Retinal pigment epithelial cell (primary cell): ENCODE measurements at places on chromosomes 5 and 9.

DNA sequence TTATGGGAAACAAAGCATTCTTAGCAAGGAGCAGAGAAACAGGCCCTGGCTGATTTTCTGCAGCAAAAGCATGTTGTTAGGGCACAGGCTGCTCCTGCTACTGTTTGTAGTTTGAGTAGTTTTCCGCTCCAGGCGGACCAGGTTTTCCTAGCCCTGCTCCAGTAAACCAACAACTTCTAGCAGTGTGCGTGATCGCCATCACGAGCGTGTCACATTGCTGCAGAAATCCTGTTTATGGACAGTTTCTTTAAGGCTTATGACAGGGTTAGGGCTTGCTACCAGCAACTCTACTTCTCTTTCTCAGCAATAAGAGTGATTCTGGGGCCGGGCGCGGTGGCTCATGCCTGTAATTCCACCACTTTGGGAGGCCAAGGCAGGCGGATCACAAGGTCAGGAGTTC, 803.9 kb upstream of the CDH10 start:
- peak; percentile 17 for DNase-seq

DNA sequence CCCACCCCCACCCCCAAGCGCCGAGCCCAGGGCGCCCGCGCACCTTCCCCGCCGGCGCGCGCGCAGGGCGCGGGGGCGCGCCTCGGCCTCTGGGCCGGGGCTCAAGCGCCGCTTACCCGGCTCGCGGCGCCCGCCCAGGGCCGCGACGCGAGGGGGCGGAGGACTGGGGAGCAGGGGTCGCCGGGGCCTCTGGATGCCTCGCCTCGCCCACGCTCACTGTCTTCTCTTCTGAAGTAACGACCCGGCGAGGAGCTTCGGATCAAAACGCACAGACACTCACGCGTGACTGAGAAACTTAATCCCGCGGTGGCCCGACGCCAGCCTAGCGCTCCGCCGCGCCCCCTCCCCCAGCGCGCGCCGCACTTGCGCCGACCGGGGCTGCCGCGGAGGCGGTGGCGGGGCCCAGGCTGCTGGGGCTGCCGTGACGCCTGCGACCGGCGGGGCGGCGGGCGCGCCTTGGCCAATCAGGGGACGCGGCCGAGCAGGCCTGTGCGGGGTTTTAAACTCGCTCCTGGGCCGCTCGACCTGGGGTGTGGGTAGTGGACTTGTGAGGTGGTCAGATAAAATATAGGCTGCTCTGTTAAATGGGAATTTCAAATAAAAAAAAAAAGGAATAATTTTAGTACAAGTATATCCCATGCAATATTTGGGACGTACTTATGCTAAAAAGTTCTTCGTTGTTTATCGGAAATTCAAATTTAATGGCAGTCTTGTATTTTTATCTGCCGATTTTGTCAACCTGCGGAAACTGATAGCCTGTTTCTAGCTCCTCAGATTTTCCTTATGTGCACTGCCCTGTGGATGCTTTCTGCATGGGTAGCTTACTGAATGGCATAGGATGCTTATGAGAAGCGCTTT, at the start of gene MPDZ:
Gene MPDZ, minus strand, starts transcription at position 409 of the 858 bp plus-strand sequence. CDS start 29,377 bp downstream, outside the sequence.
- DNase-seq: no peak

DNA sequence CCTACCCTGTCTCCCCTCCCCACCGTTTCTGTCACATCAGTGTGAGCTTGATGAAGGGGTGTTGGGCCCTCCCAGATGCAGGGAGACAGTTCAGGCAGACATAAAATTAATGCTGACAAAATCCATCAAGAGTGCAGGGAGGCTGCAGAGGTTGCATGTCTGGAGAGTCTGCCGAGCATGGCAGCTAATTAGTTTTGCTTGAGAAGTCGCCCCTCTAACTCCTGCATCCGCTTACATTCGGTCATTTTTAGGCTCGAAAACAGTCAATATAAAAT, 44.9 kb downstream of the GALNT12 start:
- no peak for DNase-seq

DNA sequence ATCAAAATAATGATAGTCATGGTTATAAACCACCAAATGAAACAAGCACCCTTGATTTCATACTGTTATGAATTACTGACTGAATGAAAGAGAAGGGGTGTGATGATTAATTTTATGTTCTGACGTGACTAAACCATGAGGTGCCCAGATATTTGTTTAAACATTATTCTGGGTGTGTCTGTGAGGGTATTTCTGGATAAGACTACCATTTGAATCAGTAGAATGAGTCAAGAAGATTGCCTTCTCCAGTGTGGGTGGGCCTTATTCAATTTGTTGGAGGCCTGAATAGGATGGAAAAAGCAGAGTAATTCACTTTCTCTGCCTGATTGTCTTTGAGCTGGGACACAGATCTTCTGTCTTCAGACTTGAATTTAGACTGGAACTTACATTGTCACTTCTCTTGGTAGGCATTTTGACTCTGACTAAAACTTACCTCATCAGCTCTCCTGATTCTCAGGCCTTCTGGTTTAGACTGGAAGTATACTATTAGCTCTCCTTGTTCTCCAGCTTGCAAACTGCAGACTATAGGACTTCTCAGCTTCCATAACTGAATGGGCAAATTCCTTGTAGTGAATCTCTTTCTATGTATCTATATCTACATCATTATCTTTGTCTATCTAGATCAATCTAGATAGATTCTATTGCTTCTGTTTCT, 321.9 kb upstream of the TARS1 start:
- DNase-seq: no peak

DNA sequence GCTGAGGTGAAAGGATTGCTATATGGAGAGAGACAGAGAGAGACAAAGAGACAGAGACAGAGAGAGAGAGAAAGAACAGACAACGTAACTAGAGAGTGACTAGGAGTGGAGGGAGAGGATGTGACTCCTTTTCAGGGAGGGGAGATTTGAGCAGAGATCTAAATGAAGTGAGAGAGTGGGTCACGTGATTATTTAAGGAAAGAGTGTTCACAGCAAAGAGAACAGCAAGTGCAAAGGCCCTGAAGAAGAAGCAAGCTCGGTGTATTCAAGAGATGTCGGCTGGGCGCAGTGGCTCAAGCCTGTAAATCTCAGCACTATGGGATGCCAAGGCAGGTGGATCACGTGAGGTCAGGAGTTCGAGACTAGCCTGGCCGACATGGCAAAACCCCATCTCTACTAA, 40.9 kb upstream of the CTNNA1 start:
- no peak for DNase-seq

DNA sequence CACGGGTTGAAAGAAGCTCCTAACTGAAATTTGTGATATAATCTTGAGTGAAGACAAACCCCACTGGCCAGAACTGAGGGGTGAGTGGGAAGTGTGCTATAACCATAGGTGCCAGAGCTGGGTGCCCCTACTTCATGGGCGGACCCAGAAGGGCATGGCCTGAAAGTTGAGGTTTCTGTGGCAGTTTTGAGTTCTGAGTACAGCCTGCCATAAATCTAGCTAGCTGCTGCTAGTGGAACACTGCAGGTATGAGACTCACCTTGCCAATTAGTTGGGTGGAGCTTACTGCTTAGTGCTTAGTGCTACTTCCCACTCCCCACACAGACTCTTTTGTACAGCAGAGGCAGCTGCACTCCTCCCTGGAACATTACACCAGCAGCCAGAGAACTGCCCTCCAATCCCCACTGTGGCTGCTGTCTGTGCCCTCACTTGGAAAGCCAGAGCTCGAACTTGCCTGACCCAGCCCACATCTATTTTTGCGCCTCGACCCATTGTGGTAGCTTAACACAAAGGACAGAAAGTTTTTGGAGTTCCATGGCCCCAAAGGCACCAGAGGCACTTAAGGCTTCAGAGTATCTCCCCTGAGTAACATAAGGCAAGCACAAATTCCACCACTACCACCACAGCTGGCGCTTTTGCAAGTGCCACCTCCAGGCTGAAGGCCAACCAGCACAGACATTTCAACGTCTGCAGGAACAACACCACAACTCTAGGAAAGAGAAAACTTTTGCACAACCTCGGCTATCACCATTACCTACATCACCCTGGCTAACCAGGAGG, 27.1 kb upstream of the PTGER4 start:
- no peak for DNase-seq

DNA sequence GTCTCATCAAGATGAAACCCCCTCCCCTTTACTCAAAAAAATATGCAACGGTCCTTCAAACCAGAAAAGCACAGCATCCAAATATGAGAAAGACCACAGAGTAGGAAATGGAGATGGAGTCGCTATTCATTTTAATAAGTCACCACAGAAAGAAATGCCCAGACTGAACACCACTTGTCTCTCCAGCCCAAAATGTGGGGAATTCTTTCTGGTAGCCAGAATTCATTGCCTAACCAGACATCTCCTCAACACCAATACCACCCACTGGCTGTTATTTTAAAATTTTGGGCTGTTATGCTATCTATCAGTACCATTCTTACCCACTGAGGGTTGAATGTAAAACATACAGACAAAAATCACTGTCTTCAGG, 100.1 kb downstream of the SUSD1 start:
- DNase-seq: no peak

GRCh38 chr5:143019157-143019556, 249.0 kb downstream of the ARHGAP26 start:
- no peak for DNase-seq

GRCh38 chr5:32231241-32231640, 57.1 kb upstream of the GOLPH3 start:
- DNase-seq: no peak

GRCh38 chr9:15584379-15584778, 31.5 kb downstream of the CCDC171 start:
- no peak for DNase-seq

GRCh38 chr5:130278136-130278535, 373.9 kb downstream of the CHSY3 start:
- DNase-seq: no peak

DNA sequence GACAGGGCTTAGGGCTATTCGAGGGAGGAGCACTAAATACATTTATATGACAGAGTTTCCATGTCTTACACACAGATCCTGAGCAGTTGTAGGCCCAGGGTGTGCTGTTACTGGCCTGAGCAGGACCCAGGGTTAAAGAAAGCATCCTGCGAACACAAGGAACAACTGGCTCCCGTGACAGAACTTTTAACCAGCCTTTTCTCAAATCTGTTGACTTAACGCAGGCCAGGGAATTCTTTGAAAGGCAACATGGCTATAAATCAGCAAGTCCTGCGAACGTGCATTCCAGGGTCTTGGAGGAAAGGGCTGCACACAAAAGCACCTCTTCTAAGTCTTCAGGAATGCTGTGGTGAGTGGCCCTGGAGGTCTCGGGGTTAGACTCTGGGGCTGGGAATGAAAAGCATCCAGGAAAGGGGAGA, 45.2 kb upstream of the ANKRD55 start:
- DNase-seq: peak; percentile 81

DNA sequence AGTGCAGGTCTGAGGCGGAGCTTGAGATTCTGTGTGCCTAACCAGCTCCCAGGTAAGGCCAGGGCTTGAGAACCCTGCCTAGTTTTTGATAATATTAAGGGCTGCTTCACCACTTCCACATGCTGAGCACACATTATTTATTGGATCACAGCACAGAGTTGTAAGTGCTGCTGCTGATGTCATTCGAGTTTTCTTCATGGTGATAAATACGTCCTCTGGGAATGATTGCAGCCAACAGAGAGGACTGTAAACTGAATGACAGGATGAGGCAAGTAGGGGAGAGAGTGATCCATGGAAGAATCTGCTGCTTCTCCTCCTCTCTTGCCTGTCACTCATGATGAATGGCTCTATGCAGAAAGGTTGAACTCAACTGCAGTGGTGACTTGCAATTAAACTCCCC, 77.9 kb upstream of the VPS13A start:
- no peak for DNase-seq

DNA sequence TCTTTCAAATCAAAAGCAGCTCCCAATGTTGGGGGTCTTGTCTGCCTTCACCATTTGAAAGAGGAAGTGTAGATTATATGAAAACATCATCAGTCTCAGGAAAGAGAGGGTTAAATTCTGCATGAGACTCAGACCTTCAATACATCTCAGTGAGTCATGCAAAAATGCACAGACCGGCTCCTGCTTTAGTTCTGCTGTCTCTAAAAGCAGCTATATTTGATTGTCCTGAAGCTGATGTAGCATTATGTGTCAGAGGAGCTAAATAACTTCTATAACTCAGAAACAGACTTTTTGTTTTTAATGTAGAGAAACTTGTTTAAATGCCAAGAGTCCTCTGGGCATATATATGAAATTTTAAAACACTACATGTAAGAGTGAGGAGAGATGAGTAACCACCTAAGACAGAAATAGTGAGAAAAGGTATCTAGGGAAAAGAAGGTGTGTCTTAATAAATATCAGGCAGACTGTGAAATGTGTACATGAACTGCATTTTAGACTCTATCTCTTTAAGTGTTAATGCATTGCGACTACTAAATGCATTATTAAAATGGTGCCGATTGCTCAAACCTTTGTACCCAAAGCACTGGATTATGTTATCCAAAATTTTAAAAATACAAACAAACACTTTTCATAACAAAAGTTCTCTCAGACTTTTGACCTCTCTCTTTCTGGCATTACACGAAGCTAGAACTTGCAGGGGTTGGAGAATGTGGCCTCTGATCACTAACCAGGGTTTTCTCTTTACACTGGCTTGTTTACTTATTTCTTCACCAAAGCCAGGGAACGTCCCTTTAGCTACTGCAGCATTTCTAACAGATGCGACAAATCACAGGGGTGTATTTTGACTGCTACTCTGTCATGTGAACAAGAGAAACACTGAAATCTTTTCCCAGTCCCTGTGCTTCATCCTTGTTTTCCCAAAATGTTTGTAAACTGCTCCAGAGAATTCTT, 302.3 kb downstream of the ARL15 start:
- peak; percentile 2 for DNase-seq

DNA sequence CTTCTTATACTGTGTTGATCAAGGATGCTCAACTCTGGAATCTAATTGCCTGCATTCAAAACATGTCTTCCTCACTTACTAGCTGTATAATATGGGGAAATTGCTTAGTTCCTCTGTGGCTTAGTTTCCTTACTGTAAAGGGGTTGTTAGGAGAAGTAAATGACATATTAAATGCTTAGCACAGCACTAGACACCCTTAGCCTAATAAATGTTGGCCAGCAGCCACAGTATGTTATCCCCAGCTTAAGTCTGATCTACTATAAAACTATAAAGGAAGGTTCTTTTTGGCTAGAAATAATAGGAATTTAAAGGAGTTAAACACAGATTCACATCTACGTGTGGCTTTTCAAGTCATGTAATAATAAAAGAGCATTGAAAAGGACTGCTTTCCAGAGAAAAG, 232.4 kb downstream of the PCSK1 start:
- DNase-seq: no peak

DNA sequence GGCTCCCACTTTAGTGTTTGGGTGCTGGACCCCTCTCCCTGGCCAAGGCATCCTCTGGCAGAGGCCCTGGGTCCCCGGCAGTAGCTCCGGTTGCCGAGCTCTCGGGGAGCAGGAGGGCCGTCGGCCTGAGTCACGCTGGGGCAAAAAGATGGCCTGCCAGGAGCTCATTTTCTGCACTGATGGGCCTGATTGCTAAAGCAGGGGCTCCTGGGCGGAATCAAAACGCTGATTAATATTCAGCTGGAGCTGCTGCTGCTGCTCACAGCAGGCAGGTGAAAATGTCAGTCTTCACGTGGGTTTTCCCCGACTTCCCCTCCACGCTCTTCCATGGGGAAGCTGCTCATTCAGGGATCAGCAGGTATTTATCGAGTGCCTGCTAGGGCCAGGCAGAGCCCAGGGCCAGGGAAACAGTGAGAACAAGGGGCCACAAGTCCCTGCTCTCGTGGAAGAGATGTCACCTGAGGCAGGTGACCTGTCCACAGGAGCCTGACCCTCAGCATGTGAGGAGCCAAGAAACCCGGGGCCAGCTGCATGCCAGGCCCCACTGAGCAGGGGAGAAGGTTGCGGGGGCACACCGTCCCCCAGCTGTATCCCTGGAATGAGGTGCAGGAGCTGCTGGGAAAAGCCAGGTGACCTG, 22.1 kb downstream of the LAMC3 start:
- DNase-seq: no peak
